ENCODE measurements at places on chromosomes 12 and 14.

DNA sequence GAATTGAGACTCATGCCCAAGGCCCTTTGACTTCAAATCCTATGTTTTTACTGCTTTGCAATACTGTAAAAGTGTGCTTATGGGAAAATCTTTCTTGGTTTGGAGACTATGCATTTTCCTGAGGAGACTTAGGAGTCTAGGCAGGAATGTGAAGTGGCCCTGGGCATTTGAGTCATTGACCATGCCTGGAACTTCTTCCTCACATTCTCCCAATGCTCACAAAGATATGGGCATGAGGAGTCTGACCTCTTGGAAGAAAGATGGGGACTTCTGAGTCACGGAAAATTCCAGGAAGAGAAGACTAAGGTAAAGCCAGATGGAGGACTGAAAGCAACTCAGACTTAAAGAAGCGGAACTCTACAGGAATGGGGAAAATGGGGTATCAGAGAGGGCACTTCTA, 38.2 kb upstream of the ZNF641 start:
- no peak for DNase-seq

- DNase-seq = no peak
Measured at GRCh38 chr12:106918746-106919145, 37.0 kb upstream of the TMEM263 start.

DNA sequence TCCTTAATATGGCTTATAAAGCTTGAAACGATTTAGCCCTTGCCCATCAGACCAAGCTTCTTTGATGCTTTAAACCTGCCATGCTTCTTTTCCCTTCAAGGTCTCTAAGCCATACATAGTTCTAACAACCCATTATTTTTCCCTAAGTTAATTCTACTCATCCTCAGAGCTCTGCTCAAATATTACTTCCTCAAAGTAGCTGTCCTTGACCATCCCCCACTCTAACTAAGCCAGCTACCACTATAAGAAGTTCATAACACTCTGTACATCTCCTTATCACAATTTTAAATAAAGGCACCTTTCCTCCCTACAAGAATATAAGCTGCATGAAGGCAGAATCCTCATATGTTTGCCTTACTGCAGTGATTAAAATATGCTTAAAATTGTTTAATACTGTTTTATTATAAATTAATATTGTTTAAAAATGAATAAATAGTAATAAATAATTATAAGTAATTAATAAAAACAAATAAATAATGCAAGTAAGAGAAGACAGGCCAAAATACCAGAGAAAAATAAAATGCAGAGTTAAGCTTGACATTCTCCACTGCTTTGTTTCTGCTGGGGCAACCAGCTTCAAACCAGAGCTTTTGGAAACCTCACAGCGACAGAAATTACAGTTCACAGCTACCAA, 76.8 kb downstream of the NUMB start:
- DNase-seq = no peak

DNA sequence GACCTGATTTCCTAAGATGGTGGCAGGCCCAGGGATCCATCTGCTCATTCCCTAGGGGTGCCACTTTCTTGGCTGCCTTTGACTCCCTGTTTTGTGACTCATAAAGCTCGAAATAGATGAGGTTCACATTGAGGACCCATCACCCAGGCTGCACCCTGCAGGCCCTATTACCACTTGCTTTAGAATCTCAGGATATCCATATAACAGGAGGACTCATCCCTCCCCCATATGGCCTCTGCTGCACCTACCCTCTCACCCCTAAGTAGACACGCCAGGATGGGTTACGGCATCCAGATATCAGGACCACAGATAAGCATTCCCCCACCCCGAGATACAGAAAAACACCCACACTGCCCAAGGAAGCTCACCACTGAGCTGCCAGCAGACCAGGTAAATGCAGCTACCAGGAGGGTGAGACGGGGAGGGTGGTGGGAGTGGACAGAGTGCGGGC, 155.7 kb downstream of the DPF3 start:
- no peak for DNase-seq

DNA sequence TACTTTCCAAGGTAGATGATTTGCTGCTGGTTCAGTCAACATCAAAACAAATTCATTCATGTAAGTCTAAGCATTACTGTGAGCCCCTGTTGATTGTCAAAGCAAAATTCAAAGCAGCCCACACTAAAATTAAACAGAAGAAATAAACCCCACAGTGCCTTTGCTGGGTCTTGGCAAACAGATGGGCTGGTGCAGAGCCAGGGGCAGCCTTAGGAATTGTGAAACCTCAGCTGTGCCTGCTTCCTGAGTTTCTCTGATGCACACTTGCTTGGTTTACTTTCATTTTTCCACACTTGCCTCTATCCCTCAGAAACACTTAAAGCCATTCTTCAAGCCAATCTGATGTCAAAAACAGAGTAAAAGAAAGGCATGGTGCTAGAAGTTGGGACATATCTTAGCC, 6.6 kb upstream of the PLEKHG7 start:
- DNase-seq = no peak

DNA sequence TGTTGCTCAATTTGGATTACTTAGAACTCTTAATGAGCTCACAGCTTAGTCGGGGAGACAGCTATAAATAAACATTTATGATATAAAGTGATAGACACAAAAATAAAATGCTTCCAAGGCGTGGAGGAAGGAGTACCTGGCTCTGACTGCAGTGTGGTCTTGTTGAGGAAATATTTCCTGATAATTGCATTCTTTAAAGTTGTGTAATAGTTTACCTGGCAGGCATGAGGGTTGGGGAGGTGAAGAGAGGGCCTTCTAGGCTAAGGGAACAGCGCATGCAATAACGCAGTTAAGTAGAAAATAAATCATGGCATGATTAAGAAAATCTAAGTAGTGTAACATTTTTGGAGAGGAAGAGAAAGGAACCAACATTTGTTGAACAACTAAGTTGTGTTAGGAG, 260.5 kb upstream of the ATP2B1 start:
- DNase-seq = no peak

Measured in activated CD4-positive, alpha-beta T cell treated with anti-CD3 and anti-CD28 coated beads, Interleukin-2, amount 50 U/mL, for 24 hours (primary cell).